ENCODE measurements at places on chromosomes 16 and 17.
A peak's percentile ranks its signal among the peaks of the same experiment; 100 is the strongest.

GRCh38 chr16:814974-815373, 14.4 kb upstream of the GNG13 start:
- DNase-seq = no peak

- DNase-seq = no peak
Observed at GRCh38 chr17:28041844-28042656, 427 bp upstream of the NLK start.

DNA sequence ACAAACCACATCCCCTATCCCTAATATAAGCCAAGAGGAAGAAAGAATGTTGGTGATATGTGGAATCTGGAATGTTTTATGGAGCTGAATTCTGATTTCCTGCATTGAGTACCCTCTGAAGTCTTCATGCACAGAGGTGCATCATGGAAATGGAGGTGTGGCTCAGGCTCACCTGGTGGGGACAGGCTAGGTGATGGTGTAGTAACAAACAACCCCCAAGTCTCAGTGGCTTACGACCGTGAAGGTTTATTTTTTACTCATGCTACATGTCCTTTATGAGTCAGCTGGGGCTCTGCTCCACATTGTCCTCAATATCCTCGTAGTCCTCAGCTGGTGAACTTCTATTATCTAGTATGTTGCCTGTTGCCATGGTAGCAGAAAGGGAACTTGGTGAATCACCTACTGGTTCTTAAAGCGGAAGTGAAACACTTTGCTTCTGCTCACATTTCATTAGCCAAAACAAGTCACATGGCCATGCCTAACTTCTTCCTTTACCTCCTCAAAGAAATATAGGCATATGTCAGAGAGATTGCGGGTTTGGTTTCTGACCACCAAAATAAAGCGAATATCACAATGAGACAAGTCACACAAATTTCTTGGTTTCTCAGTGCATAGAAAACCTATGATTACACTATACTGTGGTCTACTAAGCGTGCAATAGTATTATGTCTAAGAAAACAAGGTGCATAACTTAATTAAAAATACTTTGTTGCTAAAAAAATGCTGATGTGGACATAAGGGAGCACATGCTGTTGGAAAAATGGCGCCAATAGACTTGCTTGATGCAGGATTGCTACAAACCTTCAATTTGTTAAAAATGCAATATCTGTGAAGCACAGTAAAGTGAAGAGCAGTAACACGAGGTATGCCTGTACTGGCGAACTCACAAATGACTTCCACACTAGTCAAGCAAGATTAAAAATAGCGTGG, at the start of gene PMFBP1:
Gene PMFBP1, minus strand, starts transcription at position 51 of the 930 bp plus-strand sequence. CDS start 947 bp downstream, outside the sequence.
- no peak for DNase-seq

DNA sequence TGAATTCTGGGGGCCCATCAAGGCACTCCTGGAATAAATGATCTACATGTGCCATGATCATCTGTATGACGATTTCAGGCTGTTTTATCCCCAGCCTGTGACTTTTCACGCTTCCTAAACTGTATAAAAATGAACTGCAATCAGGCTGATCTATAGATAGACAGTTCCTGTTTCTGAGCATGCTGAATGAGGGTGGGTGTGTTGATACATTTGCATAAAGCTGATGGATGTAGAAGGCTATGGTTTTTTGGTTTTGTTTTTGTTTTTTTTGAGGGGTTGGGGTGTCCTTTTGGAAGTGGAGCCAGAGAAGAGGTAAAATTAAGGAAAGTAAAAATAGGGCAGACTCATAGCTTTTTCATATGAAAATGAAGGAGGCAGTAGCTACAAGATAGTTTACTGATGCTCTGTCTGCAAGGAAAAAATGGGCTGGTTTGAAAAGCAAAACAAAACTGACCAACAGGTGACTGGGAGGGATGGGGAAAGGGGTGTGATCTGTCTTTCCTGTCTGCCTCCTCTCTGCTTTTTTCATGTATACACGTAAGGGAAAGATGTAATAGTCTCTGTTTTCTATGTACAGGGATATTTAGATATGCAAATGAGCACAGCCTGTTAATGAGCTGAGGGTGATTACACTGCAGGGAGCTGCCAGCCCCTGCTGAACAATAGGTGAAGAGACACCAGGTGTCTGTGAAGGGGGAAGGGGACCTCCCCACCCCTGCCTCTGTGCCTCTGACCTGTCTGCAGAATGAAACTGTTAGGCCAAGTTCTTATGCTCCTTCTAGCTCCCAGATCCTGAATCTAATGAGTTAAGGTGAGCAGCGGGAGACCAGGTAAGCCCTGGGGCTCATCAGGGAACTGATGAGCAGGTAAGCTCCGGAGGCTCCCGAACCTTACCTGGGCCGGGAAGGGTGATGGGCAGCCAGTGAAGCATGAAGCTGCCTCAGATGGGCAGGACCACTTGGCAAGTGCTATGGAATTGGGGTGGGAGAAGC, 46.6 kb upstream of the LYRM9 start:
- DNase-seq = no peak

- DNase-seq = peak; percentile 82
Observed at GRCh38 chr17:74961657-74962350, 10.8 kb downstream of the HID1 start.

GRCh38 chr17:20223808-20224328, 214.7 kb downstream of the SPECC1 start:
- DNase-seq = no peak

GRCh38 chr17:5745111-5745813, 161.0 kb upstream of the NLRP1 start:
- DNase-seq = no peak

GRCh38 chr17:57327176-57327970, 71.0 kb downstream of the MSI2 start:
- no peak for DNase-seq

DNA sequence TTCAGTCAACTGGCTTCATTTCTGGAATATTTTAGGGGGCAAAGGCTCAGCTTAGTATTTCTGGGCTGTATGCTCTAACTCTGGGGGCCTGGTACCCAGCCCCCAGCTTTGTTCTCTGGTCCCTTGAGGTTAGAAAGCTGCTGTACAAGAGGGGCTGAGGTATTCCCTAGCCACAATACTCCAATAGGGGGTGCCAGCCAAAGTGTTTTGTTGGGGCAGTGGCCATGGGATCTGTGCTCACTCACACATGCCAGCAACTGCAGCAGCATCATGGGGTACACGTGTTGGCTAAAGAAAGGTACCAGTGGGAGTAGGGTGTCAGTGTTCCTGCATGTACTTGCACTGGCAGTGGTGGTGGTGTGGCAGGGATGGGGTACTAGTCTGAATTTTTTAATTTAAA, 257.3 kb downstream of the CA10 start:
- DNase-seq = no peak

- no peak for DNase-seq
Observed at GRCh38 chr17:12789481-12790248, at the start of gene ARHGAP44. Gene ARHGAP44, plus strand, starts transcription at chr17:12789498. Its CDS starts 341 bp downstream, at chr17:12789839.

DNA sequence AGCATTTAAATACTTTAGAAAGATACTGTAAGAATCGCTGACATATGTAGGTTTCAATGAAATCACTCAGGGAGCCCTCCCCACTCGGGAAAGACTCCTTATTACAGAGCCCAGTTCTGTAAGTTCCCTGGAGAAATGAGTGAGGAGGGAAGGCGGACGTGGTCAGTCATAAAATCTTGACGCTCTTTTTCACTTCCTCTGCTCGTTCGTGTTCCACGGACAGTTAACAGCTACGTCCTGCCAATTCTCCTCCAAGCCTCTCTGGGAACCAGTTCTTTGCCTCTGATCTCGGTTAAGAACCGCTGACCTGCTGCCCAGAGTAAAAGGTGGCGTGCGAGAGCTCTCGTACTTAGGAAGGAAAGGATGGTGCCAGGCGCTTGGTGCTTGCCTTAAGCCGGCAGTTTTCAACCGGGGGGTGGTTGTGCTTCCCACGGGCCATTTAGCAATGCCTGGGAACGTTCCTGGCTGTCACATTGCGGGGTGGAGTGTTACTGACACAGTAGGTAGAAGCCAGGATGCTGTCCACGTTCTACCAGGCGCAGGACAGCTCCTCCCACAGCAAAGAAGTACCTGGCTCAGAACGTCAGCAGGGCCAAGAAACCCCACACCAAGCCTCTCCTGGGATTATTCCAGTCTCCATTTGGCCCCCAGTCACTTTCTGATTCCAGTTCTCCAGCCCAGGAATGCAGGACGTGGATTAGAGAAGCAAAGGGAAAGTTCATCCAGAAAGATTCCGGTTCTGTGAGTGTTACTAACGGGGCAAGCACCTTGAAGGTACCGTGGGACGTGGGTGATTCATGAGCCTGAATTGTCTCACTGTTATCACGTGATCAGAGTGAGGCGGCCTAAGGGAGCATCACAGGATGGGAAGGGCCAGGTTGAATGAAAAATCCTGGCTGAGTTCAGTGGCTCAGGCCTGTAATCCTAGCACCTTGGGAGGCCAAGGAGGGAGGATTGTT, 87.7 kb downstream of the MRM3 start:
- DNase-seq = no peak

- DNase-seq = no peak
Observed at GRCh38 chr16:64397945-64398508, 723.8 kb downstream of the CDH11 start.

DNA sequence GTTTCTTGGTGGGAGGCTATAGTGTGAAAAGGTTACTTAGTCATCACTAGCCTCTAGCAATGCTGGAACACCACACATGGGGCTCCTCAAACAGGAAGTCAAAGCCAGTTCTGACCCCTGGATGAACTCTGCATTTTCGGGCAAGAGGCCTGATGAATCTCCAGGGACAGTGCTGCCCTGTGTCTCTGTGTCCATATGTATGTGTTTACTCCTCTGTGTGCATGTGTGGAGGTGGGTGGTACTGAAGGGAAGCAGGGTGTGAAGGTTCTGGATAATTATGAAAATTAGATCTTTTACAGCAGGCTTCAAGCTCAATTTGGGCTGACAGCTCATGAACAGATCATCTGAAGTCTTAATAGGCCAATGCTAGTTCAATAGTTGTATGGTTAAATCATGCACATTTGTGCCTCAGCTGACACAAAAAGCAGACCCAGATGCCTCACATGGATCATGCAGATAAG, 133.6 kb downstream of the SNX11 start:
- no peak for DNase-seq

DNA sequence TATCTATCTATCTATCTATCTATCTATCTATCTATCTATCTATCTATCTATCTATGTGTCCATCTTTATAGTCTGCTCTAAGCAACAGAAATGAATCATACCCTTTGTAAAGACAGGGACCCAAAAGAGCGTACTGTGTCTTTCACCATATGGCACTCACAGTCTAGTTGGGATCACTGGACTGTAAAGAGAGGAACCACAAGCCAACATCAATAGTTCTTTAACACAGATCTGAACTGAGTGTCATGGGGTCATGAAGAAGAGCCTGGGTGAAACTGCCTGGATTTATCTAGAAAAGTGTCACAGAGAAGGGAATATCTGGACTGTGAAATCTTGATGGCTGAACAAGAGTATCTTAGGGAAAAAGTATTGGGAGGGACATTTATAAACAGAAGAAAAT, 619.1 kb upstream of the SOX9 start:
- DNase-seq = no peak

DNA sequence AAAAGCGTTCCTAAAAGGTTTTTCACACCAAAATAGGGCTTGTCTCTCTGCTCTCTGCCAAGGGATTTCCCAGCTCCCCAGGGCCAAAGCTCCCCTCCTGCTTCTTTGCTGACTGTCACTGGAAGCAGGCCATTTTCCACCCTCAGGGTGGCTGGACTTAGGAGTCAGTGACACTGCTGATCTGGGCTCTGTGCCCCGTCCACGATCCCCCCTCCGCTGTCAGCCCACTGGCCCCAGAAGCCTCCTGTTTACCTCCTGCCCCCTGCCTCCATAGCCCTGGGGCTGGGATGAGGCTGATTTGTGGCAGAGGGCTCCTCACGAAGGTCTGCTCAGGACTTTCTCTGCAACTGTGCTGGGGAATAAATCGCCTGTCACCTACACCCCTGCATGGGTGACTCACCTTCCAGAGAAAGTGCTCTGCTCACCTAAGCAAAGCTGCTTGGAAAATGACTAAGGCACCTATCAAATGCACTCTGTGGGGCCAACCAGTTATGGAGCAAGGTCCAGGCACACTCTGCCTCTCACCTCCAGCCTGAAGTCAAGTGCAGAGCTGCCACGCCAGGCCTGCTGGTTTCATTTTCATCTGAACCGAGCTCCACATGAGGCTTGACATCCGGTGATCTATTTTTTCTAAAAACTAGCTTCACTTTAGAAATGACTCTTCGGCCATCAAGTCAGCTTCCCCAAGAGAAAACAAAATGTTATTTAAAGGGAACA, 4.9 kb downstream of the MAP3K14 start:
- peak; percentile 68 for DNase-seq

- DNase-seq = peak; percentile 35
Observed at GRCh38 chr17:82767041-82767754, 15.3 kb downstream of the TBCD start.

GRCh38 chr16:73056921-73057290, 9.0 kb upstream of the ZFHX3 start:
- no peak for DNase-seq

- no peak for DNase-seq
Observed at GRCh38 chr16:86710602-86710950, 132.2 kb downstream of the FOXL1 start.

DNA sequence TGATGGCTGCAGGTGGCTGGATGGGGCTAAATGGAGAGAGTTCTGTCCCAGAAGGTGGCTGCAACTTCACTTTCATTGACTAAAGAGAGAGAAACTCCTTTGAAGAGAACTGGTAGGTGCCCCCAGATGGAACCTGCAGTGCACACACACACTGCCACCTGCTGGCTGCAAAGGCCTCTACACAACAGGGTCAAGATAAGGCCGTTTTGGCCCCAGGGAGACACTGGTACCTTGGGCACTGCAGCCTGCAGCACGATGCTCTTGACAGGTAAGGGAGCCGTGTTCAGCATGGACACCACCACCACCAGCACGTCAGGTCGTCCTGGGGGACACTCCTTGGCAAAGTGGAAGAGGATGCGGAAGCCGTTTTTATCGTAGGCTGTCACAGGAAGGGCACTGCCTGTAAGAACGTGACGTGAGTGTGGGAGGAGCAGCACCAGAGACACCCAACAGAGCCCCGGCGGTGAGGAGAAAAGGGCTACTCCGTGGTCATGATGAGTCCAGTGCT, 22.7 kb downstream of the GGA3 start:
- DNase-seq = peak; percentile 44

DNA sequence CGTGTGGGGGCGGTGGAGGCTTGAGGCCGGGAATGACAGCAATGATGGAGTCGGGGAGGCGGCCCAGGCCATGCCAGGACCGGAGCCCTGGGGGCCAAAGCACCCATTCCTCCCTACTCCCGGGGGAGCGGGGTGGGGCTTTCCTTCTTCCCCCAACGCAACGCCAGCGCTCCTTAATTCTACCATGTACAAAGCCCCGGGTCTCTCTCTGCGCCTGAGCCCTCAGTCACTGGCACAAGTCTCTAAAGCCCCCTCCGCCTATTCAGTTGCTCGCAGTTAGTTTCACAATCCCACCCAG, 245 bp upstream of the RNF227 start:
- DNase-seq = no peak

- peak; percentile 44 for DNase-seq
Observed at GRCh38 chr17:58710948-58711552, 18.6 kb downstream of the RAD51C start.
